ENCODE measurements at places on chromosomes 2 and 18.

DNA sequence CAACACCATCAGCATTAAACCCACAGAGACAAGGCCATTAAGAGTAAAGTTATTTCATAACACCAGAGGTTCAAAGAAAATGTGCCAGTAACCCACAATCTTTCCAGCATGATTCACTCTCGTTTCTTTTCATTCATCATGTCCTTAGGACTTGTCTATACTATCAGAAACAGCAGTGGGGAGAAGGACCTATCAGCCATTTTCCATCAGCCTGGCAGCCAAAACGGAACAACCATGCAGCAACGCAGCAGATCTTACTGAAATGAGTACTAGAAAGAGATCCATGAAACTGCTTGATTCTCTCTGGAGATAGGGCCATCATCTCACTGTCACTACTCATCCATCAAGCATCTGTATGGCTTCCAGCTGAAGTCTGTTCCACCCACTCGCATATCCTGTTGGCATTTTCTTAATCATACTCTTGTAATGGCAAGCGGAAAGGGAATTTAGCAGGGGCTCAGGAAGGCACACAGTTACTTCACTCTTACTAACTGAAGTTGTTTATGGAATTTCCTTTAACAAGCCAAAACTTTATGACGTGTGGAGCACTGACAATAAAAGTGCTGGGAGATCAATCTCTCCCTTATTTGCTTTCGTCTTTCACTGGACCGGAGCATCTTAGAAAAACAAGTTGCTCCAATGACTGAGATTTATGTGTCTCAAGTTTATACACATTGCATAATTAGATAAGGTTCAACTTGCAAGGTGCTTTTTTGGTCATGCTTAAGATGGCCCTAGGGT lies 69.7 kb downstream of the EPHA4 start:
- DNase-seq = no peak

DNA sequence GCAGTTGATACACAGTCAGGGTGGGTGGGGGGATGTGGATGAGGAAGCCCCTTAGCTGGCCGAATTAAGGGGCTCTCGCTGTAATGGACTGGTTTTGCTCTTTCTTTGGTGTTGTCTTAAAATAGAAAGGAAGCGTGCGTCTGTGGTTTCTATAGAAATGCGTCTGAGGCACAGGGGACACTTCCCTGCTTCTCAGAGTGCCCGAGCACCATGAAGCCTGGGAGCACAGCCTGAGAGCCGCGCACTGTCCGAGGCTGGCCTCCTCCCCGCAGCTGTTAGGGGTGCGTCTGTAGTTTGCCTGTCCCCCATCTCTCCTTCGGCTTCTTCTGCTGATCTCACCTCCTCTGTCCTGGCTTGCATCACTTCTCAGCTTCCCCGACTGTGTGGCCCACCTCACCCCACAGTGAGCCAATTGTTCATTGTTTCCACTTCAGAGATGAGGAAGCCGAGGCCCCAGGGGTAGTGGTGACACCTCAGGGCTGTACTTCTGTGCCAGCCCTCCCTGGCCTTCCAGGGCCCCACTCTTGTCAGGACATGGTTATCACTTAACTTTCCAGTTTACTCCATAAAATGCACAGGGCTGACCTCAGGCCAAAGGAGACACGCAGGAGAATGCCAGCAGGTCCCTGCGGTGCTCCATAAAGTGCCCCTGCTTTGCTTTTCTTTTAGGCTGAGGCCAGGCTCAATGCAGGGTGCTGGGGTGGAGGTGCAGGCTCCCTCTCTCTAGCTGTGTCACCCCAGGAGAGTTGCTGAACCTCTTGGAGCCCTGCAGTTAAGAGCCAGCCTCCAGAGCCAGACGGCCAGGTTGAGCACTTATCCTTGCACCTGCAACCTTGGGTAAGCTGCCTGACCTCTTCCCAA lies 210.6 kb downstream of the SEPTIN10 start:
- DNase-seq = no peak

DNA sequence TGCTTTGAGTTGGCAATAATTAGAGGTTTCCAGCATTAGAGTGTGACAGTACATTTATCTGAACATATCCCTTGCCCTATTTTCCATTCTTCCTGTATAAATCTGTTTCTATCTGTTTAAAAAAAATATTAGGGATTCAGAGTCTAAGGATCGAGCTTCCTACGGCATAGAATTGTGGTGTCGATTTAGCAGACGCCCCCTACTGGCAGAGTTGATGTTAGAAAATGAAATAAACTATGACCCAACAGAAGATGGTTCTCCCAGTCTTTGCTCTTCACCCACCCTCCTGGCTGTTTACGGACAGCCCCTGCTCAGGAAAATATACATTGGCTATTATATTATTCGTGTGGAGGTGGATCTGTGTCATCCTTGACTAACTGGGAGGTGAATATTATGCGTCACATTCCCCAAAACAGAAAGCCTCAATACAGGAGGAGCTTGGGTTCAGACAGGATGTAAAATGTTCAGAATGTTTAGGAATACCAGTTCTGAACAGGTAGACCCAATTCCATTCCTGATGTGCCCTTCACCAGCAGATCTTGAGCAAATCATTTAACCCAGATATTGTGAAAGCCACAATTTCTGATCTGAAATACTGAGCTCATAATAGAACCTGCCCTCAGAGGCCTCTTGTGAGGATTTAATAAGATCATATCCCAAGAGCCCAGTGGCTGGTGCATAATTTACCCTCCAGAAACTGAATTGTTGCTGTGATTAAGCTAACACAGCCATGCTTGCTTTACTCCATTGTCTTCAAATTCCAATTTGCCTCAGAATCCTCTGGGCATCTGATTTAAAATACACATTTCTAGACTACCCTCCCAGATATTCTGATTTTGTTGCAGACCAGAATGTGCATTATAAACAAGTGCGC lies 10.8 kb upstream of the ERMN start:
- DNase-seq = peak; percentile 29

DNA sequence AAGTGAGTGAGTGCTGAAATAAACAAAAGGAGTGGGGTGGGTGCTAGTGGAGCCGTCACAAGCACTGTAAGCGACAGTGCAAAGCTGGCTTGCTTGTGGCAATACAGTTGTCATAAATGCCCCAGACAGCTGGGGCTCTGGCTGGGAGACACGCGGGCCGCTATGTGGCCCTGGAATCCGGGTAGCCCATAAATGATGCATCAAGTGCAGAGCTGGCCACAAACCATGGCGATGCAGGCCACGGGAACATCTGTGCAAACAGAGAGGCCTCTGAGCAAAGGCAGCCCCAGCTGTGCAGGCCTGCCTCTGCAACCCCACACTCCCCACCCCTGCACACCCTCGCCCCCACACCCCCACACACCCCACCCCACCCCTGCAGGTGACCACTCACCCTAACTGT lies 349.2 kb upstream of the ID2 start:
- DNase-seq = no peak

- DNase-seq = no peak
These were observed 25.3 kb downstream of the DYNAP start for GRCh38 chr18:54616220-54616848.

GRCh38 chr2:120930864-120931263 lies 195.2 kb downstream of the GLI2 start:
- DNase-seq = no peak

DNA sequence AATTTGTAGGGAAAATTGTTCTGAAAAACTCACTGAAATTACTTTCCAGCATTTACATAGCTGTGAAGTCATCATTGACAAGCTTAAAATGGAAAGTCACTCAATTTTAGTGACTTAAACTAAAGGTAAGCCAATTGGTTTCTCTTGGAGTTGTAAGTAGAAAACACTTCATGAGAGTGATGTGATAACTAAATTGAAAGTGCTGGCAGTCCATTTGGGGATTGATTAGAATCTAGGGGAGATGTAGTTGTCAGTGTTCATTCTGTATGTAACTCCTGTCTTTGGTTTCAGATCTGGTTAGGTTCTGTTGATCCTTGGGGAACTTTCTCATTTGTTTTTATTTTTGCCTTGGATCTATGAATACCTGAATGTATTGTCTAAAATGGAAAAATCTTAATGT lies 53.8 kb downstream of the COX7A2L start:
- no peak for DNase-seq

DNA sequence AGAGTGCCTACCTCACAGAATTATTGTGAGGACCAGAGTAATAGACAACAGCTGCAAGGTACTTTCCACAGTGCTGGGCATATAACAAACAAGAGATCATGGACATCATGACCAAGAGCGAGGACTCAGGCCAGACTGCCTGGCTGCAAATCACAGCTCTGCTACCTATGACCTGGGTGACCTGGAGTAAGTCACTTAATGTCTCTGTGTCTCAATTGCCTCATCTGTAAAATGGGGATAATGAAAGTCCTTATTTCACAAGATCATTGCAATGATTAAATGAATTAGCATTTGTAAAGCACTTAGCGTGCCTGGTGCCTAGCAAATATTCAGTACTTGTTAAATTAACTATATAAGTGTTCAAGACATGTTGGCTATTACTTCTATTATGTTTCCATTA lies 59.7 kb downstream of the PRKCE start:
- no peak for DNase-seq

DNA sequence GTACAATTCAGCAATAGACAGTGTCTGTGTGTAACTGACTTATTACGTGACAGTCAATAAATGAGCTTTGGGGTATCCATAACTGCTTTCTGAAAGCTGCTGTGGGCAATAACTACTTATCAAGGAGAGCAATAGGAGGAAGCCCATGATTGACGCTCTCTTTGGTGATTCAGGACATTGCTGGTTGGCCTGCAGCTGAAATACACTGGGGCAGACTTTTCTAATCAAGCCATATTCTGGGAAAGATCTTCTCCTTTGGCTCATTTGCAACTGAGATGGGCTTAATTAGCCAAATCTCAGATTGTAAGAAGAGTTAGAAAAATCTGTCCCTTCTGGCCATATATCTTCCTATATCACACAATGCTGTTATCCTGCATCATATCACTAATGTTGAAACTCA lies 24.0 kb upstream of the CCBE1 start:
- DNase-seq = no peak

DNA sequence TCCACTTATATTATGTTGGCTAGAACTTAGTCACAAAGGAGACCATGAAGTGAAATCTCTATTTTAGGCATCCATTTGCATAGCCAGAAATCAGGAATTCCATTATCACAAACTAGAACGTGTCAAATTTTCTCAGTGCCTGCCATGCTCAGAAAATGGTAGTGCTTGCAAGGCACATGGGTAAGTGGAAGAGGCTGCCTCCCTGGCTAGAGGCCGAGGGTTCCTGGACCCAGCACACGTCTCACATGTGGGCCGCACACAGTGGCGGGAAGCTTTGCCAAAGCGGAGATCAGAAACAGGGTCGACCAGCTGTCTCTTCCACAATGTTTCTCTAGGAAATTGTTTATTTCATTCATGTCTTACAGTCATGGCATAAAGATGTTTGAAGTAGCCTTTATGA lies 42.3 kb downstream of the TRAF3IP1 start:
- DNase-seq = no peak

All from caudate nucleus (tissue), 63 donors.